Hepatocyte (in vitro differentiated cells): ENCODE measurements at places on chromosomes 1 and 21. TPM values are rescaled to one million over a fixed set of nuclear protein-coding genes. Genes with fewer than 3 reads are reported as not detected.

DNA sequence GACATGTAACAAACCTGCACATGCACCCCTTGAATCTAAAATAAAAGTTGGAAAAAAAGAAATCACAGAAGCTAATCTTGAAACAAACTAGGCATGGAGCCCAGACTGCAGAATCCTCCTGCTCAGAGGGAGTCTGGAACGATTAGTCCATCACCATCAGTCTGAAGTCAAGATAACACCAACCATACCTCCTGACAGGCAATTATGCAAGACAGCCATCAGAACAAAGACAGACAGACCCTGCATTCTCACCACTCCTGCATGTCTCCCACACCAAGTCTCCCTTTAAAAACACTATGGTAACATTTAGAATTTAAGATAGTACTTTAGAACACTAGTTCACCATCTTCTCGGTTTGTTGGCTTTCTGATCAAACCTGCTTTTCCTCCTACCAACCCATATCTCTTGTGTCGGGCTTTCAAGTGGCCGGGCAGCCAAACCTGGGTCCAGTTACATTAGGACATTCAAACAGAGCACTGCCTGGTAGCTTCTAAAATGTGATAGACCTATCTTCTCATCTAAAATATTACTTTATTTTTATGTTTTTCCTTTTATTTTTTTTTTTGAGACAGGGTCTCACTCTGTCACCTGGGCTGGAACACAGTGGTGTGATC is 10.1 kb downstream of the YARS1 start:
- peak; percentile 24 for DNase-seq
- no peaks in the 10 kb centered on the region for H3K36me3 ChIP-seq
- H3K4me3 ChIP-seq = no peak overlapping the region
- no peaks in the 10 kb centered on the region for H3K27me3 ChIP-seq
- H3K4me1 ChIP-seq = peaks cover 11% of the 10 kb centered on the region
- no peak overlapping the region for H3K27ac ChIP-seq

GRCh38 chr1:77958391-77958790 is 20.5 kb downstream of the FUBP1 start:
- H3K36me3 ChIP-seq = peaks cover 3% of the 10 kb centered on the region
- H3K4me3 ChIP-seq = no peak overlapping the region
- peaks cover 7% of the 10 kb centered on the region for H3K4me1 ChIP-seq
- no peak for DNase-seq

The ZNF593OS gene
- 0.10 TPM in 1 of 2 replicates, not detected in the other for total RNA-seq

The SYT11 gene
- 1.3 and 2.0 TPM in 2 replicates for total RNA-seq

The EPHB2 gene
- total RNA-seq = 11.9 and 18.3 TPM in 2 replicates

The GBP6 gene
- 0.03 TPM in 1 of 2 replicates, not detected in the other for total RNA-seq

GRCh38 chr1:195591917-195592672 is 1016.1 kb downstream of the KCNT2 start:
- H3K4me3 ChIP-seq = no peak overlapping the region
- H3K27ac ChIP-seq = peak overlapping the region; percentile 32
- H3K36me3 ChIP-seq = no peaks in the 10 kb centered on the region
- H3K27me3 ChIP-seq = no peaks in the 10 kb centered on the region

- no peaks in the 10 kb centered on the region for H3K36me3 ChIP-seq
These were observed 42.0 kb upstream of the PADI1 start for GRCh38 chr1:17162941-17163340.

GRCh38 chr1:198253668-198254067 is 96.9 kb downstream of the NEK7 start:
- no peak for DNase-seq
- no peaks in the 10 kb centered on the region for H3K4me1 ChIP-seq
- H3K27me3 ChIP-seq = no peaks in the 10 kb centered on the region
- H3K36me3 ChIP-seq = no peaks in the 10 kb centered on the region

DNA sequence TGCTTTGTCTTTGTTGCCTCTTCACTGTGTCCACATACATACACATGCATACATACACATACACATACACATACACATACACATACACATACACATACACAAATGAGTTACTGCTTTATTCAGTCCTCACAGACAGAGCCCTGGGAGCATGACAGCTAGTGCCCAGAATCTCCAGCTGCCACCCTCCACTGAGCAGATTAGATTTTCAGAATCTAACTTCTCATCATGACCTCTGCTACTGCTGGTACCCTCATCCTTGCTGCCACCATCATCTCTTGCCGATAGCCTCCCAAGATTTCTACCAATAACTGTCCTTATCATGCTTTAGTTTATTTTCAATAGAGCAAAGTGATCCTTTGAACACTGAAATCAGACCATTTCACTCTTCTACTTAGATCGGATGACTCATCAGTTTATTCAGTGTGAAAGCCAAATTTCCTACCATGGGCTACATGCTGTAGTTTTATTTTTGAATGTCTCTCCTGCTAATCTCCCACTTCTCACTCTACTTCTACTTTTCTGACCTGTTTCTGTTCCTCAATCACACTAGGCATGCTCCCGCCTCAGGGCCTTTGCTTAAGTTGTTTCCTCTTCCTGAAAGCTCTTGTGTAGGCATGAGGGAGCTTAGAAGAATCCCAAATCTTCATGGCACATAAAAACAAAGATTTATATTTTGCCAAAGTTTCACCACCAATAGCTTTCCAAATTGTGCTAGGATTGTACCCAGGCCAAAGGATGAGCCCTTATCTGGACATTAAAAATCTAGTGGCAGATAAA is 43.0 kb downstream of the ATP6V1G3 start:
- no peak overlapping the region for H3K27ac ChIP-seq
- H3K27me3 ChIP-seq = no peaks in the 10 kb centered on the region
- no peak for DNase-seq
- H3K4me3 ChIP-seq = no peak overlapping the region
- no peaks in the 10 kb centered on the region for H3K36me3 ChIP-seq

The MAP1LC3C gene
- 0.16 and 0.27 TPM in 2 replicates for total RNA-seq

The KRTCAP2 gene
- total RNA-seq = 191 and 209 TPM in 2 replicates

DNA sequence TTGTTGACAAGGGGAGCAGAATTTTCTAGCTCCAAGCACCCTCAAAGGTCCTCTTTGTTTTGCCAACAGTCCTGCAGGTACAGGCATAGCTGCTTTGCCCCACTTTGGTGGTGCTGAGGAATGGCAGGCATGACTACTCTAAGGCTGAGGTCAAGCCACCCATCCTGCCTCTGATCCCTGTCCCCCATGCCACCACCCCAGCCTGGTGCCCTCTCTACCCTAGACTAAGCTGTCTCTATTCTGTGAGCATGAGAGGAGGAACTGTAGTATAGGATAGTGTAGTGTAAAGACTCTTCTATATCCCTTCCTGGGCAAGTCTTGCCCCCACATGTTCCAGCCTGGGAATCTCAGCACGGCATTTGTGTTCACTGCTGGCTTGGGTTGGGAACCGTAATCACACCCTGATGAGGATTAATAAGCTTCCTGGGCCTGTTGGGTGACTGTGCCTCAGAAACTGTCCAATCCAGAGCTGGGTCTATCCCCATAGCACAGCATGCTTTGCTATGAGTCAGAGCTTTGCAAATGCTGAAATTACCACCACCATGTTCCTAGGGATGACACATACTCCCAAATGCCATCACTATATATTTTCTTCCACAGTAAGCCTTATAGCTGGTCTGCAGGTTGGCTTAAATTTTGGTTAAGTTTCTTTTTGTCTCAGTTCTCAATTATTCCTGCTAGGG is 105.7 kb upstream of the PPP2R5A start:
- no peaks in the 10 kb centered on the region for H3K4me1 ChIP-seq
- H3K27me3 ChIP-seq = no peaks in the 10 kb centered on the region
- H3K4me3 ChIP-seq = no peak overlapping the region
- no peak overlapping the region for H3K27ac ChIP-seq
- peak; percentile 34 for DNase-seq

The AGT gene
- 476 and 505 TPM in 2 replicates for total RNA-seq

The SUSD4 gene
- 3.9 and 8.3 TPM in 2 replicates for total RNA-seq

DNA sequence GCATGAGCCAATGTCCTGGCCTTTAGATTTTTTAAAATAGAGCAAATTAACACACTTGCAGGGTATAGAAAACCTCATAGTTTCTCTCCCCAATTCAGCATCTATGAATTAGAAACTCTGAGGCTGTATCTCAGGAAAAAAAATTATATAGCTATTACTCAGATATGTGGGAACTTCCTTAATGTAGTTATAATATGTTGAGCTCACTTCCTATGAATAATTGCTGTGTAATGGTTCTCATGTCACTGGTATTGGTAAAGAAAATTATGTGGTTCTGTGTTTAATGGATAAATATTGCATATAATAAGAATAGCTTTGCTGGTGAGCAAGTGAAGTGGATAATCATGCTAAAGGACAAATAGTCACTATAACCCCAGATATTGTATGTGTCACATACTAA is 2019.8 kb downstream of the NCAM2 start:
- no peaks in the 10 kb centered on the region for H3K36me3 ChIP-seq
- DNase-seq = no peak
- no peak overlapping the region for H3K27ac ChIP-seq
- H3K4me3 ChIP-seq = no peak overlapping the region
- no peaks in the 10 kb centered on the region for H3K4me1 ChIP-seq
- H3K27me3 ChIP-seq = no peaks in the 10 kb centered on the region

- H3K27ac ChIP-seq = no peak overlapping the region
- H3K4me3 ChIP-seq = no peak overlapping the region
- no peaks in the 10 kb centered on the region for H3K27me3 ChIP-seq
These were observed 69.6 kb downstream of the DHRS3 start for GRCh38 chr1:12548279-12548972.

- no peak overlapping the region for H3K4me3 ChIP-seq
- no peaks in the 10 kb centered on the region for H3K27me3 ChIP-seq
- H3K4me1 ChIP-seq = peaks cover 7% of the 10 kb centered on the region
- DNase-seq = no peak
- no peak overlapping the region for H3K27ac ChIP-seq
These were observed 462.2 kb upstream of the CXADR start for GRCh38 chr21:17050646-17051045.

GRCh38 chr1:84827555-84827954 is 65.5 kb downstream of the LPAR3 start:
- peaks cover 4% of the 10 kb centered on the region for H3K4me1 ChIP-seq
- no peak overlapping the region for H3K27ac ChIP-seq
- H3K27me3 ChIP-seq = no peaks in the 10 kb centered on the region
- H3K36me3 ChIP-seq = no peaks in the 10 kb centered on the region
- no peak overlapping the region for H3K4me3 ChIP-seq

- H3K4me3 ChIP-seq = peak within 1 kb of the TSS; percentile 93
- DNase-seq = peak; percentile 90
- no peaks in the 10 kb centered on the region for H3K36me3 ChIP-seq
- H3K4me1 ChIP-seq = peaks cover 45% of the 10 kb centered on the region
- no peaks in the 10 kb centered on the region for H3K27me3 ChIP-seq
- peak within 1 kb of the TSS; percentile 96 for H3K27ac ChIP-seq
These were observed at the start of gene EVA1B for GRCh38 chr1:36323636-36324352. Gene EVA1B (minus strand): TSS chr1:36323645. CDS start chr1:36323037, 608 bp downstream.

- H3K4me3 ChIP-seq = peak overlapping the region; percentile 29
- peaks cover 8% of the 10 kb centered on the region for H3K4me1 ChIP-seq
- no peak for DNase-seq
- H3K27me3 ChIP-seq = no peaks in the 10 kb centered on the region
- no peaks in the 10 kb centered on the region for H3K36me3 ChIP-seq
- peak overlapping the region; percentile 70 for H3K27ac ChIP-seq
These were observed 840 bp upstream of the HEATR1 start for GRCh38 chr1:236604905-236605806.

The TMEM240 gene
- 4.3 and 6.2 TPM in 2 replicates for total RNA-seq

GRCh38 chr1:81876901-81877733 is 76.4 kb downstream of the ADGRL2 start:
- H3K4me3 ChIP-seq = no peak overlapping the region
- H3K27ac ChIP-seq = peak overlapping the region; percentile 33
- peaks cover 21% of the 10 kb centered on the region for H3K4me1 ChIP-seq
- H3K36me3 ChIP-seq = no peaks in the 10 kb centered on the region
- no peaks in the 10 kb centered on the region for H3K27me3 ChIP-seq

The SH2D1B gene
- total RNA-seq = not detected in 2 replicates

- no peak for DNase-seq
- no peaks in the 10 kb centered on the region for H3K4me1 ChIP-seq
- no peak overlapping the region for H3K27ac ChIP-seq
- no peaks in the 10 kb centered on the region for H3K27me3 ChIP-seq
- no peaks in the 10 kb centered on the region for H3K36me3 ChIP-seq
- H3K4me3 ChIP-seq = no peak overlapping the region
These were observed 2.2 kb downstream of the CLEC20A start for GRCh38 chr1:178494569-178494971.

The SLC66A1 gene
- 28.2 and 35.2 TPM in 2 replicates for total RNA-seq

The FMO5 gene
- total RNA-seq = 43.9 and 48.6 TPM in 2 replicates

- H3K4me3 ChIP-seq = no peak overlapping the region
- H3K27me3 ChIP-seq = no peaks in the 10 kb centered on the region
- no peak for DNase-seq
- H3K4me1 ChIP-seq = peaks cover 3% of the 10 kb centered on the region
These were observed 111.5 kb downstream of the CNIH3 start for GRCh38 chr1:224727351-224728289.

GRCh38 chr1:203492082-203492747 is 1.7 kb upstream of the OPTC start:
- H3K4me3 ChIP-seq = no peak overlapping the region
- H3K36me3 ChIP-seq = no peaks in the 10 kb centered on the region
- DNase-seq = no peak
- no peak overlapping the region for H3K27ac ChIP-seq

The FBXO2 gene
- 122 and 134 TPM in 2 replicates for total RNA-seq

The FOXD2 gene
- 1.5 and 1.6 TPM in 2 replicates for total RNA-seq

DNA sequence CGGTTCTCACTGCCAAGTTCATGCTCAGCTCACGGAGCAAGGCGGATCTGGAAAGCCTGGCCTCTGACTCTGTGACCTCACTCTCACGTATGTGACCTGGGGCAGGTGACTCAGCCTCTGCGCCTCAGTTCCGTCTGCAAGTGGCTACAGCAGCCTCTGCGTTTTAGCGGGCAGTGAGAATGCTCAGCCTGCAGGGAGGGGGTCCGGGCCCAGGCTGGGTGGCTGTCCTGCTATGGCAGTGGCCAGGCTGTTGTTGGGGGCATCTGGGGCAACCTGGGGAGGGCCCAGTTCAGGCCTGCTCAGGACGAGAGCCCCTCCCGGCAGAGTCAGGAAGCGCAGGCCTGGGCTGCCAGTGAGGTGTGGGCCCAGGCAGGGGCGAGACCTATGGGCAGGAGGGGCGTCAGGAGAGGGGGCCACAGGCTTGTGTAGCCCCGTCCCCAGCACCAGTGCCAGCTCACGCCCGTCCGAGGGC is 27.9 kb downstream of the ARHGEF16 start:
- peak; percentile 66 for DNase-seq
- H3K4me1 ChIP-seq = no peaks in the 10 kb centered on the region
- no peaks in the 10 kb centered on the region for H3K27me3 ChIP-seq
- no peaks in the 10 kb centered on the region for H3K36me3 ChIP-seq
- no peak overlapping the region for H3K27ac ChIP-seq

GRCh38 chr1:111633736-111634247 is 14.2 kb downstream of the RAP1A start:
- no peak overlapping the region for H3K27ac ChIP-seq
- H3K4me3 ChIP-seq = no peak overlapping the region
- peaks cover 10% of the 10 kb centered on the region for H3K4me1 ChIP-seq
- no peaks in the 10 kb centered on the region for H3K36me3 ChIP-seq

GRCh38 chr1:115539061-115539460 is 102.7 kb upstream of the VANGL1 start:
- no peak for DNase-seq
- H3K27ac ChIP-seq = no peak overlapping the region
- H3K4me3 ChIP-seq = no peak overlapping the region
- H3K27me3 ChIP-seq = no peaks in the 10 kb centered on the region
- H3K4me1 ChIP-seq = no peaks in the 10 kb centered on the region

The TPTE gene
- not detected in 2 replicates for total RNA-seq

The FCGR3A gene
- 0.17 and 2.2 TPM in 2 replicates for total RNA-seq

- no peak for DNase-seq
- no peaks in the 10 kb centered on the region for H3K27me3 ChIP-seq
- no peak overlapping the region for H3K4me3 ChIP-seq
- H3K4me1 ChIP-seq = no peaks in the 10 kb centered on the region
These were observed 9.3 kb downstream of the TMCC2 start for GRCh38 chr1:205236951-205237475.

The AMY2A gene
- not detected in 2 replicates for total RNA-seq

- H3K36me3 ChIP-seq = no peaks in the 10 kb centered on the region
- no peak overlapping the region for H3K4me3 ChIP-seq
- peaks cover 12% of the 10 kb centered on the region for H3K27me3 ChIP-seq
- no peak overlapping the region for H3K27ac ChIP-seq
These were observed 20.5 kb upstream of the RHBDL2 start for GRCh38 chr1:38962113-38962512.

The CELA3A gene
- 2.2 TPM in 1 of 2 replicates, not detected in the other for total RNA-seq
